ENCODE measurements at places on chromosomes 6 and 20.

DNA sequence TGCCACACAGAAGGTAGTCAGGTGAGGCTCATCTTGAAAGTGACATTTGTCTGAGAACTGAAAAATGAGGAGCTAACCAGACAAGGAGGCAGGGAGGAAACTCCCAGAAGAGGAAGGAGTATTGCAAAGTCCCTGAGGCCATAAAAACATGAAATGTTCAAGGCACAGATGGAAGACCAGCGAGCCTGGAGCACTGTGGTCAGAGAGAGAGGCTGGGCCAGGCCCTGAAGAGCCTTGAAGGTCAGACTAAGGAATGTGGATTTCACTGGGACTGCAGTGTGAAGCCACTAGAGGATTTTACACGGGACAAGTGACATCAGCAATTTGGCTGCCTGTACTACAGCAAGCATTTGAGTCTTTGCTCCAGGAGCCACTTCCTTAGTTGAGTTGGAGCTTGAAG lies 21.1 kb upstream of the TMEM181 start:
- no peak for DNase-seq

GRCh38 chr6:28218312-28219248 lies 6.5 kb upstream of the ZSCAN9 start:
- no peak for DNase-seq

DNA sequence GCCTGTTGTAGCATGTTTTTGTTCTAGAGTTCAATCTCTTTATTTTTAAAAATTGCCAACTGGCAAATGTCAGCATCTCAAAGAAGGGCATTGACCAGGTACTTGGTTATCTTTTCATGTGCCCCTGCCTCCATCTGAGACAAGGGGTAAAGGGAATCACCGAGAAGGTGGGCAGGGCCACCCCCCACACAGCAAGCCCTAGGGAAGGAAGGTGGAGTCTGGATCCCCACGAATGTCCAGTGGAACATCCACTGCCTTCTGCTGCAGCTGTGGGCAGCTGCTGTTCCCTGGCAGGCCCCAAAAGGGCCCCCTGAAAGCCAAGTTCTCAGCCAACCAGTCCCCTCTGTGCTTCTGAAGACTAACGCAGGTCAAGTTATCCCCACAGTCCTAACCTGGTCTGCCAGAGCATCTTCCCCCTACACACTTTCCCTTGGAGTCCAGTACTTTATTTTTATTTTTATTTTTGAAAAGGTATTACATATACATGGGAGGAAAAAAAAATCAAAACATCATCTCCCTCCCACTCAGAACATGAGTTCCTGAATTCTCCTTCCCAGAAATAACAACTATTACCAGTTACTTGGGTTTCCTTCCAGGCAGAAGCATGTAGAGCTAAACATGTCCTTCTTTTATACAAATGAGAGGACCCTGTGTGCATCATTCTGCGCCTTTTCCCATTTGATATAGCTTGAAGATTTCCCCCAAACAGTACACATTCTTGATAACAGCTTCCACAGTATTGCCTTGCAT lies 253.7 kb downstream of the MAFB start:
- DNase-seq = no peak

GRCh38 chr6:106525882-106526275 lies 103.4 kb downstream of the RTN4IP1 start:
- DNase-seq = no peak

DNA sequence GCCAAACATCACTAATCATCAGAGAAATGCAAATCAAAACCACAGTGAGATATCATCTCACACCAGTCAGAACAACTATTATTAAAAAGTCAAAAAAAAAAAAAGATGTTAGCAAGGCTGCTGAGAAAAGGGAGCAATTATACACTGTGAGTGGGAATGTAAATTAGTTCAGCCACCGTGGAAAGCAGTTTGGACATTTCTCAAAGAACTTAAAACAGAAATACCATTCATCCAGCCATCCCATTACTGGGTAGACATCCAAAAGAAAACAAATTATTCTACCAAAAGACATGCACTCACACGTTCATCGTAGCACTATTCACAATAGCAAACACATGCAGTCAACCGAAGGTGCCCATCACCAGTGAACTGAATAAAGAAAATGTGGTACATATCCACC lies 213.9 kb downstream of the TTLL2 start:
- DNase-seq = no peak

DNA sequence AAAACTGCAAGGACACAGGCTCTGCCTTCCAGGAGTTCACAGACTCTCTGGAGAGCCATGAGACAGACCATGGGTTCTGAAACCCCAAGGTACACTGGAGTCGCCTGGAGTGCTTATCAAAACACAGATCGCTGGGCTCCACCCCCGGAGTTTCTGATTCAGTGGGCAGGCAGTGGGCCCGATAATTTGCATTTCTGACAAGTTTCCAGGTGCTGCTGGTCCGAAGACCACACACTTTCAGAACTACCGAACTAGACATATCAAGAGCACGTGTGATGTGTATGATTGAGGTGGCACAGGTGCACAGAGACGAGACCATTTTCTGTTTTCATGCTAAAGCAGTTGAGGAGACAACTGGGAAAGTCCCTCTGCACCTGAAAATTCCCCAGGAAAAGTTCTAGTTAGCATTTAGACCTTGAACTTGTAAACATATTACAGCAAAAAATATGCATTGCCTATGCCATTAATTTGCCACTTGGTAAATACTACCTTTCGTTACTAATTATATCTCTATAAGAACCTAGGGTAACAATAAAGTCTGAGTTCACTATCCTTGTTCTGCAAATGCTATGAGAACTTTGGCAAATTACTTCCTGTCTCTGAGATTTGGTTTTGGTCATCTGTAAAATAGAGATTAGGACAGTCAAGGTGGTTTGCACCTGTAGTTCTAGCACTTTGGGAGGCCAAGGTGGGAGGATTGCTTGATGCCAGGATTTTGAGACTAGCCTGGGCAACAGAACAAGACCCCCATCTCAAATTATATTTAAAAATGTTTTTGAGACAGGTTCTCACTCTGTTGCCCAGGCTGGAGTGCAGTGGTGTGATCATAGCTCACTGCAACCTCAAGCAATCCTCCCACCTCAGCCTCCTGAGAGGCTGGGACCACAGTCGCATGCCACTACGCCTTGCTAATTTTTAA lies 14.3 kb upstream of the PIM1 start:
- DNase-seq = no peak

- no peak for DNase-seq
Measured at GRCh38 chr6:107491760-107492660, 2.1 kb downstream of the SOBP start.

DNA sequence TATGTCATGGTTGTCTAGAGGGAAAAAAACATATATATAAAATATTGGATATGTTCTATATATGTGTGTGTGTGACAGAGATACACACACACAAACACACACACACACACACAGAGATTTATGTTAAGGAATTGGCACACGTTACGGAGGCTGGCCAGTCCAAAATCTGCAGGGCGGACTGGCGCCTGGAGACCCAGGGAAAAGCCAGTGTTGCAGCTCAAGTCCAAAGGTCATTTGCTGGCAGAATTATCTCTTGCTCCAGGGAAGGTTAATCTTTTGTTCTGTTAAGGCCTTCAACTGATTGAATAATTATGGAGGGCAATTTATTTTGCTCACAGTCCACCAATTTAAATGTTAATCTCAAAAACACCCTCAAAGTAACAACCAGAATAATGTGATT lies 37.5 kb upstream of the PDE7B start:
- no peak for DNase-seq

GRCh38 chr20:41174373-41174772 lies 37.0 kb downstream of the PLCG1 start:
- DNase-seq = no peak

DNA sequence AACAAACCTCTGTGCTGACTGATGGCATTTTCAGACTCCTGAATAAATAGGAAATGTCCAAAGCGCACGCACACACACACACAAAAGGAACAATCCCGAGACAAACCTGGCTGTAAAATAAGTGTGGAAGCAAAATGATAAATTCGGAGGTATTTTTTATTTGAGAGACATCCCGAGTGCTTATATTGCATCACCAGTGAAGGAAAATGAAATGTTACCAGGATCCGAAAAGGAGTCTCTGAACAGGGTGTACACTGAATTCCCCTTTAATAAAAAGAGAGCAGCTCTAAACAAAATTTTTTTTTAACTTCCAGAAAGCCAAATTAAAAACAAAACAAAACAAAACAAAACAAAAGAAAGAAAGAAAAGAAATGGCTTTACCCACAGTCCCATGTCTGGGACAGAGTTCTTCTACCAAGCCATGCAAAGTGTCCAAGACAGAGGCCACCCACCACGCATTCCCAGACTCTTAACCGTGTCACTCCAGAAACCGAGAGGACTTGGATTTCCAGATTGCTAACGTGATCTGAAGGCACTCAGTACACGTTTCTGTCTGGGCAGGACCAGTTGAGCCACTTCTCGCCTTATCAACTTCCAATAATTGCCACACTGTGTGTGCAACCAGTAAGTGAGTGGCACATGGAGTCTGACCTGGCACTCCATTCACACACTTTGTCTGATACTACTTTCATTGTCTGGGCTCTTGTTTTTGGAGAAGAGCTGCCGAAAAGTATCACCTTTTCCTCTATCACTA lies 817 bp downstream of the ME1 start:
- DNase-seq = no peak

DNA sequence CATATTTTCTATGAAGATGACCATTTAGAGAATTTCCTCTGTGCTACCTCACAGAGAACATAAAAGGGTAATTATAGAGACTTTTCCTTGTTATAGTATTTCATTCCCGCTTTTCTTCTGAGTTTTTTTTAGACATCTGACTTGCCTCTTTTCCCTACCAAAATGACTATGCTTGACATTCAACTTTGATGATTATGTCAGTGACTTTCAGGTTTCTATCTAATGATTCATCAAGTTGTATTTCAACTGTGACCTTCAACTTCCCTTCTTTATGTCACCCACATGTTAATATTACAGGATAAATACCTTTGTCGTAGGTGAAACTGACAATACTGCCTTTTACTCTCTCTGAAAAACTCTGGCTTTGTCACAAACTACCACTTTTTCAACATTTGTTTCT lies 95.3 kb downstream of the MLIP start:
- no peak for DNase-seq

GRCh38 chr20:8331740-8332412 lies 199.8 kb downstream of the PLCB1 start:
- no peak for DNase-seq

Data from cortex of kidney (tissue), 1 donor.